ENCODE measurements at places on chromosomes 7 and 10.

DNA sequence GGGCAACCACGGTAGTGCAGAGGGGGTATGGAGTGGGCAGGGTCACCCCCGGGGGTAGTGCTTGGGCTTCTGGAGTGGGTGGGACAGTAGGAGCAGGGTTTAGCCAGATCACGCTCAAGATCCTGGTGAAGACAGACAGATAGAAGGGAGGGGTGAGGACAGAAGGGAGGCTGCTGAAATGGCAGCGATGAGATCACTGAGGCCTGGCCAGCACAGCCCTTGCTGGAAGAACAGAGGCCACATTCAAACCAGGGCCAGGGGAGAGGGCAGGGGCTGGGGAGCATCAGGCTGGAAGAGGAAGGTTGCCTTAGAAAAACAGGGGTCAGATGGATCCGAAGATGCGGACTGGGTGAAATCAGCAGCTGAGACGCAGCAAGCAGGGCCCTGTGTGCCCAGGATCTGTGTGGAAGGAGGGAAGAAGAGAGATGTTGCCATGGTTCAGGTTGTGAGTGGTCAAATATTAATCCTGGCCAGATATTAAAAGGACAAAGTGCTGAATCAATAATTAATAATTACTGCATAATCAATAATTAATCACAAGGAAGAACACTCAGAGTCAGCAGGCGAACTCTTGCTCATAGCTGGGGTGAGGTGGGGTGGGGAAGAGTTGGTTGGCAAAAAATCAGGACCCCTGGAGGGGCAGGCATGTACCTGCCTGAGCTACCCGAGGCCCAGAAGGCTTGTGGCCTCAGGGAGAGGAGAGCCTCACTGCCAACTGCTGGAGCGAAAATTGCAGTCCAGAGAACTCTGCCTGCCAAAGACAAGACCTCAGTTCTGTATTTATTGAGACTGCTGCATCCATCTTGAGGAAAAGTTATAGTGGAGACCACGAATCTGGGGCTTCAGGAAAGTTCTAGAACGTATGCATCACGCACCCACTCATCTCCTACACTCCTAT, 105.7 kb downstream of the GRB10 start:
- no peak for DNase-seq

GRCh38 chr7:134649226-134649775, 2.6 kb downstream of the BPGM start:
- no peak for DNase-seq

GRCh38 chr7:13047061-13047460, 359.6 kb downstream of the ARL4A start:
- DNase-seq: no peak

DNA sequence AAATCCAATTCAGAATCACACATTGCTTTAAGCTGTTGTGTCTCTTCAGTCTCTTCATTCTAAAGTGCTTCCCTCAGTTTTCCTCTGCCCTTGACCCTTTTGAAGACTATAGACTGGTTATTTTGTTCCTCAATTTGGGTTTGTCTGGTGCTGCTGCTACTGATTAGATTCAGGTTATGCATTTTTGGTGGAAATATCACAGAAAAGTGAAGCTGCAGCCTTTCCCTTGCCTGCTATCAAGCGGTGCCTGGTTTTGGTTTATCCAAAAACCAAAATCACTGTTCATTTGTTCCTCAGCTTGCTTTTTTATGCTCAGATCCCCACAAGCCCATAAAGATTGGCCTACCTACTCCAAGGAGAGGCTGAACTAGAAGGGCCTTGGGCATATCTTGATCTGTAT, 55.2 kb downstream of the ELMO1 start:
- no peak for DNase-seq

DNA sequence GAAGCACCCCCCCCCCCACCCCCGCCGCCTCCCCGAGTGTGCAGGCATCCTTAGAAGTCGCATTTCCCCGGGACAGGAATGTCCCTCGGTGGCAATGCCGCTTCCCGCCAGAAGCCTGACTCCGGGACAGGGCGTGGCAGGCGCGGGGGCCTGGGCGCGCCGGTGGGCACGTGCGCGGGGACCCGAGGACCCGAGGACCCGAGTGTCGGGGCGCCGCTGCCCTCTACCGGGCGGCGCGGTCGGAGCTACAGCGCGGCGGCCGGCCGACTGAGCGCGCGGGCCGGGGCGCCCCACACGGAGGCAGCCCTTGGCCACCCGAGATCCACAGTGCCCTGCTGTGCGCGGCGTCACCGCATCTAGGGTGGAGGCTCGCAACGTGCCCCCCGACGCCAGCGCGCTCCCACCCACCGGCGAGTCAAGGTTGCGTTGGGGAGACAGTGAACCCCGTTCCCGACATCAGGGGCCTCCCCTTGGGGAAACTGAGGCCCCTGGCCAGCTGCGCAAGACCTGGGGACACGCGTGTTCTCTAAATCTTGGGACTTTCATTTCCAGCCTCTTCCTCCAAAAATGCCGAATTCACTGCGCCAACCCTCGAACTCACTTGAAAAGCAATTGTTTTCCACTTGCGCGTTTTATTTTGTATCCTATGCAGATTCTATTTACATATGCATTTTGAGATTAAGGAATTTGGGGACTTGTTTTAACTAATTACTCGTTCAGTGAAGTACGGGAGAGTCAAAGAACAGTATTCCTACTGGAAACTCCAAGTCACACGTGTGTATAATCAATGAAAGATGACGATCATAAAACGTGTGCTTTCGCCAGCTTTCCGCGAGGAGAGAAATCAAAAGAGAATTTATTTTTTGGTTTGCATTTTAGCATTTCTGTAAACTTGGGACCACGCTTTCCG, 3.1 kb upstream of the CUX1 start:
- no peak for DNase-seq

DNA sequence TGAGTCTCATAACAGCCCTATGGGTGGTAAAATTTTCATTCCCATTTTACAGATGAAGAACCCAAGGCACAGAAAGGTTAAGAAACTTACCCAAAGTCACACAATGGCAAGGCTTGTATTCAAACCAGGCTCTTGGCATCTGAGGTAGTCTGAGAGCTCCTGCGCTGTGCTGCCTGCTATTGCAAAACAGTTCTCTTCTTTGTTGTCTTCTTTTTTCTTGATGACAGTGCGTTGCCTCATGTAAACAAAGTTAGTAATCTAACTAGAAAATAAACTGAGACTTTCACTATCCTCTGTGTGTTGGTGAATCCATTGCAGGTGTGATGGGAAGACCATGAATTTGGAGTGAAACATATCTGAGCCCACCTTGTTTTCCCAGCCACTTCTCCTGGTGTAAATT, 240.8 kb downstream of the PTEN start:
- DNase-seq: no peak

DNA sequence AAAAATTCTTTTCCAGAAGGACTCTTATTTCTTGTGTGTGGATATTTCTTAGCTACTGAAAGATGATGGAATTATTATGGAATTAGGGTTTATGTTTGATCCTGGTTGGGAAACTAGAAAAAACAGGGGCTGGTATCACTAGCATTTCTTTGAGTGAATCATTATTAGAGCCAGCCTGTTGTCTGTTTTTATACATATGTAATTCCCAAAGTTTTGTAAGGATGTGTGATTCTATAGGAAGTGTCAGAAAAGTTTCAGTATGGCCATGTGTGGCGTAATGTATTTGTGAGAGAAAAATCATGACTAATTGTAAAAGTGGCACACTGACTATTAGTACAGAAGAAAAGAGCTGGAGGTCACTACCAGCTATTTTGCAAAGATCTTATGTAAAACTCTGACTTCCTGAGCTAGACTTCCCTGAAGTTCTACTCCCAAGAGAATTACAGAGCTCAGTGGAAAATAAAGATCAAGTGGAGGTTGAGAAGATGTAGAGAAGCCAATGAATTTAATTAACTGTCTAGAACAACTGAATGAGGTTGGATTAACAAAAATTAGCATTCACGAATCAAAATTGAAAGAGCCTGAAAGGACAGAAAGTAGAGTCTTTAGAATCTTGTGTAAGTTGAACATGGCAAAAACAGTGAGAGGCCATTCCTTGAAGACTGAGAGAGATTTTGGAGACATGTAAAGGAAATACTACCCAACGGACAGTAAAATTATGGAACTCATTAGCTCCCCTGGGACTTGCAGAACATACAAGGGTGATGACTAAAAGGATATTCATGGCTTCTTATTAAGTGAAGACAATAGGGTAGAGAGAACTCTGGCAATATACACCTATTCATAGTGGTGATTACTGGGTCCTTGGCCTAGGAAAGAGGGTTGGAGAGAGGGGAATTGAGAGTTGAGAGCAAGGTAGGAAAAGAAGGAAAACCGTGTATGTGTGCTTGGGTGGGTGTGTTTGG, 12.5 kb downstream of the ZNF365 start:
- no peak for DNase-seq

DNA sequence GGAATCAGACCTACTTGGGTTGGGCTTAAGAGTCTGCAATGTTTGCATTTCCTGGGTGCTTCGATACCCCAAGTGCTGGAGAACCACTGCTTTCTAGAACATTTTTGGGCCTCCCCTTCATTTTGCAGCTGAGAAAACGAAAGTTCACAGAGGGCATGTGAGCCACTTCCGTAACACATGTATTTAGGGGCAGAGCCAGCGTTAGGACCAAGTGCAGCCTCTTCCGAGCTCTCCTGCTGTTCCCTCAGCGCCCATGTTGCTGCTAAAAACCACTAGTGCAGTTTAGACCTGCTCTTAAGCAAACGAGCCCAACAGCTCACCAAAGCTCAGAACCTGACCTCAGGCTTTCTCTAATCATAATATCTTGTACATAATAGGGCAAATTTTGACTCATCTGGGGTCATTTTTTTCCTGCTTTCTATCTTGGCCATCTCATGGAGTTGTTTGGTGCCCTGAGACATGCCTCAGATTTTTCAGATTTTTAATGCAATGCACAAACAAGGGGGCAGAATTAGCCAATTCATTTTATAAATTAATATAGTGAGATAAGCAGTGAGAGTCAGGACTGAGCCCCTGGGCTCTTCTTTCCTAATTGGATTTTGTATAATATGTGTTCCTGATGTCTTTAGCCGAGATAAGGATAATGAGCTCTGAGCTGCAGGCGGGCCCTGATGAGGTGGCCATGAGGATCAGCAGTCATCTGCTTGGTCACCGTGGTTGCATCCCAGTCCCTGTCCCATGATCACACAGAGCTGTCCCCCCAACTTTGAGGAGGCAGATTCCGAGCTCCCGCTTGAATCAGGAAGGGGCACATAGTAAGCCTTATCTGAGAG, 12.9 kb downstream of the BAG3 start:
- no peak for DNase-seq

- no peak for DNase-seq
Observed at GRCh38 chr7:21368317-21368716, 59.6 kb upstream of the SP4 start.

DNA sequence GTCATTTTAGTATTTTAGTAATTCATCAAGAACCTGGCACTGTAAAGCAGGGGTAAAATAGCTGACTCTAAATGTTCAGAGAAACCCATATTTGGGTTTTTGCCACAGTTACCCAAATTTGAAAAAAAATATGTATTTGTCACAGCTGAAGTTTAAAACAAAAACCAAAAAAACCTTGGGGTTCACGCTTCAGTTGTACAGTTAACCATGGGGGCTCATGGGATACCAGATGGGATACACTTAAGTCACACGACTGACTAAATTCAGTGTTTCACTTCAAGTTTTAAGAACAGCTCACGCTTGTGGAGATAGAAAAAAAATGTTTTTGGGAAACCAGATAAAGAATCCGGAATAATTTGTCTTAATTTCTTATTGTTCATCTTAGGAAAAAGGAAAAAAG, 2.1 kb downstream of the ARL3 start:
- DNase-seq: no peak

GRCh38 chr10:73117976-73118743, 7.9 kb downstream of the NUDT13 start:
- no peak for DNase-seq

DNA sequence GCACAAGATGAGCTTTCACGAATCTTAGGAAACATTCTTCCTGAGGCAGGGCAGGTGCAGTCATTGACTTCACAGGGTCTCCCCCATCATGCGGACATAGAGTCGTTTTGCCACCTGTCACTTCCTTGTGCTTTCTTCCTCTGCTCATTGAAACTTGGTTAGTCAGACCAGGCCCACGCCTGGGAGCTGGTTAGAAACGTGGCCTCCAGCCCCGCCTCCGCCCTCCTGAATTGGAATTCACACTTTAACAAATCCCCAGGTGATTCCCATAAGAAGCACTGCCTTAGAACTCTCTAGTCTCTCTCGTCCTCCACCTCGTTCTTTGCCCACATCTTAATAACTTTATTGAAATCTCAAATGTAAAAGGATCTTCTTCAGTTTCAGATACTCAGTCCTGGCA, 265.5 kb upstream of the FZD8 start:
- no peak for DNase-seq

DNA sequence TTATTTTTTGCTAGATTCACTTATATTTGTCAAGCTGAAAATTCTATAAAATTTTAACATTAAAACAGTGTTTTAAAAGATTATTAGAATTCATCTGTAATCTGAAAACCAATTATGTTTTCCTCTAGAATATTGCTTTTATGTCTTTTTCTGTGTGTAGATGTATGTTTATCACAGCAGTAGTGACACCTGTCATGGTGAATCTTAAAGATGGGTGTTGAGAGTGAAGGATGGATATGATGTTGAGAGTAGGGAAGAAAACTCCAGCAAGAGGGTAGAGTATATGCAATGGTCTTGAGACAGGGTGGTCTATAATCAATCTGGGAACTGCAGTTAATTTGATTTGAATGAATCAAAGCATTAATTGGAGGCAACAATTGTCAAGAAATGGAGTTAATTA, 336.9 kb upstream of the CDC14C start:
- no peak for DNase-seq

DNA sequence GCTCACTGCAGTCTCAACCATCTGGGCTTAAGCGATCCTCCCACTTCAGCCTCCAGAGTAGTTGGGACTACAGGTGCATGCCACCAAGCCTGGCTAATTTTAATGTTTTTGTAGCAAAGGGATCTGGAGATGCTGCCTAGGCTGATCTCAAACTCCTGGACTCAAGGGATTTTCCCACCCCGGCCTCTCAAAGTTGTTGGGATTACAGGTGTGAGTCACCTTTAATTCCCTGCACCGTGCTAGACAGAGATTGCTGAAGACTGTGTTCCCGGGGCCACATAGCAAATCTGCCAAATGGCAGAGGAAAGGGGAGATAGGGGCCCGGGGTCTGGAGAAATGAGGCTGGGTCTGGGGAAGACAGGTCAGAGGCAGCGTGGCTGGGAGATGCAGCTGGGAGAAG, 20.6 kb upstream of the PSMG3 start:
- DNase-seq: no peak

DNA sequence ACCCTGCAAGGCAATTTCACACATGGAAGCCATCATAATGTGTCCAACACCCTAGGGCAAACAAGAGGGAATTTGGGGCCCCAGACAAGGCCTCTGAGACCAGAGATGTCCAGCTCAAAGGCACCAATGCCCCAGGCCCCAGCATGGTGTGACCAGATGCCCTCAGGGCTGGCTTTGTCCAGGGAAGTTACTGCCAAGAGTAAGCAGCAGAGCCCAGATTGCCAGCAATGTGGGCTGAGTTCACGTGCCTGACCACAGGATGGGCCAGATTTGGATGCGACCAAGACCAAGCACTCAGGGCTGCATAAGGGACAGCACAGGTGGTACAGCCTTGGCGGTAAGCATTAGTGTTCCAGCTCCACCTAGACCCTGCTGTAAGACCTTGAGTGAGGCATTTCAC, 12.7 kb downstream of the MYOF start:
- no peak for DNase-seq

- no peak for DNase-seq
Observed at GRCh38 chr7:99129536-99129935, 14.4 kb downstream of the SMURF1 start.
